ENCODE measurements at places on chromosomes 6 and 20.

GRCh38 chr20:44901974-44902373 lies 7.9 kb upstream of the PABPC1L start:
- no peak for DNase-seq

DNA sequence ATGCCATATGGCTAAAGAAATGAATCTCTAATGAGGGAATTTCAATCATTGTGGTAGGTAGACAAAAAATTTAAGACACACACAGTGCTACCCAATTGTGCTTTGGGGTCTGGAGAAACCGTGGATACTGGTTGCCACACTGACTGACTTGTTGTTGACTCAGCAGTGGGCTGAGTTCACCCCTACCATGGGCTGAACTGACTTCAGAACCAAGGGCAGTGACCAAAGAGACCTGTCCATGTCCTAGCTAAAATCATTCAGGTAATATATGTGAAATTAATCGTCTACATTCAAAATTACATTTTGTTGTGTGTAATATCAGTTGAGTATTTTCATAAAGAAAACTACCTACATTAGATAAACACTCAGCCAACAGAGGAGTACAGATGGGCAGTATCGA lies 131.6 kb downstream of the PDE7B start:
- no peak for DNase-seq

DNA sequence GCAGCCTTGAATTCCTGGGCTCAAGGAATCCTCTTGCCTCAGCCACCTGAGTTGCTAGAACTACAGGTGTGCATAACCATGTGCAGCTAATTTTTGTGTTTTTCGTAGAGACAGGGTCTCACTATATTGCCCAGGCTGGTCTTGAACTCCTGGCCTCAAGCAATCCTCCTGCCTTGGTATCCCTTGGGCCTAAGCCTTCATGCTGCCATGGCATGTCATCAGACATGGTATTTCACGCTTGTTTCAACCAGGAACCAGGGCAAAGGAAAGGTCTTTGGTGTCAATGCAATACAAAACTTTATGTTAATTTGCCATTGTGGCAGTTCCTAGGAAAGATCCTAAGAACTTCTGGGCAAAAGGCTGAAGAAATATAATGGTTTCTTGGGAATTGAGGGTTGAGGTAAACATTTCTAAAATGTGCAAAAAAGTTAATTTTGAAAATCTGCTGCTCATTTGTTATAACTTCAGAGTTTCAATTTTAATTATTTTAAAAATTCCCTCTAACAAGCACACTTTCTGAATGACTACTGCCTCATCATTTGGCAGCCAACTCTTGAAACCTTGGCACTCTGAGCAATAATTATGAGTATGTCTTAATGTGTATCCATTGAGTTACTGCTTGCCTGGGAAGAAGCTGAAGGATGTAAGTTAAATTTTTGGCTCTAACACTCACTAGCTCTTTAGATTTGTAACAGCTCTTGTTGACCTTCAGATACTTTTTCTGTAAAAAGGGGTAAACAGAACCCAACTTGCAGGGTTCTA lies 154.1 kb downstream of the GJA10 start:
- DNase-seq = no peak

DNA sequence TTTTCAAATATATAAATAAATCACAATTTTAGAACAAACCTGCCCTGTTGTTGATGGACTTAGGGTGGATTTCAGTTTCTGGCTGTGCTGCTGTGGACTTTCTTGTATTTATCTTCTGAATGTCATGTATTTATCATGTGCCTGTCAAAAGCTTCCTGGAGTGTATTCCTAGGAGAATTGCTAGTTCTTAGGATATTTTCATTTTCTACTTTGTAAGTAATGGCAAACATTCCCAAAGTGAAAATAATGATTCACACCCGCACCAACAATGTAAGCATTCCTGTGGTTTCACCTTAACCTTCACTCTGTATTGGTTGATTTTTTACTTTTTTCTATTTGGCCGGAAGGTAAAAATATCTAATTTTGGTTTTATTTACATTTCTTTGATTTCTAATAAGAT lies 387.8 kb downstream of the SMOC2 start:
- DNase-seq = no peak

- DNase-seq = no peak
These were observed 246.0 kb upstream of the EXOC2 start for GRCh38 chr6:938916-939315.

DNA sequence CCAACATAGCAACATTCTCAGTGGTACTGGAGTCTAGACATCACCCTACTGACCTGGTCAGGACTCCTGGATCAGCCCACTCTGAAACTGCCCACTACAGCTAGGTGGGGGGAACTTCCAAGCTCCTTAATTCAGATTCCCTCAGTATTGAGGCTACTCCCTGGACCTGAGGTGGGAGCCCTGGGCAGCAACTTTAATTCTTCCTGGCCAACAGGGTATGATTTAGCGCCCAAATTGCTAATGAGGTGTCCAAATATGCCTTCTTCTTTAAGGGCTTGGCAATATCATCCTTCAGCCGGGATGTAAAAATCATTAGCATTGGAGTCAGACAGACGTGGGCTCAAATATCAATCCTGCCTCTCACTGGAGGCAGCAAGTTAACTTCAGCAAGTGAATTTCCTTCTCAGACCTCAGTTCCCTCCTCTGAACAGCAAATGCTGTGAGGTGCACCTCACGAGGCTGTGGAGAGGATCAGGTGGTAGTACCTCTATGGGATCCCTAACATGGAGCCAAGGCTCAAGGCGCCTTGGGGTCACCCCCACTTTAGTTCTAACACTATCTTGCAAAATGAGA lies 27.6 kb downstream of the NEDD9 start:
- no peak for DNase-seq

- no peak for DNase-seq
These were observed 756.0 kb upstream of the NRSN1 start for GRCh38 chr6:23370051-23370450.

GRCh38 chr6:108947114-108947854 lies 99.1 kb downstream of the ARMC2 start:
- DNase-seq = no peak

GRCh38 chr6:1285556-1285955 lies 26.3 kb upstream of the FOXQ1 start:
- no peak for DNase-seq

DNA sequence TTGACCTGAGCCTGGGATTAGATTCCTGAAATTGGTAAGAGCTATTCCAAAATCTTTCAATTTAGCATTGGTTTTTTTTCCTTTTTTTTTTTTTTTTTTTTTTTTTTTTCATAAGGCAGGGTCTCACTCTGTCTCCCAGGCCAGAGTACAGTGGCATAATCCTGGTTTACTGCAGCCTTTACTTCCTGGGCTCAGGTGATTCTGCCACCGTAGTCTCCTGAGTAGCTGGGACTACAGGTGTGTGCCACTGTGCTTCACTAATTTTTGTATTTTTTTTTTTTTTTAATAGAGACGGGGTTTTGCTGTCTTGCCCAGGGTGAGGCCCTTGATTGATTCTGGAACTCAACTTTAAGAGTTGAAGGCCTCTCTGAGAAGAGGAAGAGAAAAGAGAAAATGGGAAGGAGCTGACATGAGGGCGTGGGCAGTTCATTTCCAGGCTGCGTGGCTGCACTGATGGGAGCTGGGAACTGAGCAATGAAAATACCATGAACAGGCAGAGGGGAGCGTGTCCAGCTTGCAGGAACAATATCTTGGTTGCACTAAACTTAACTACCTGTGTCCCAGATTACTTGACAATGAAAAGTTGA lies 24.6 kb downstream of the KDM1B start:
- DNase-seq = no peak

DNA sequence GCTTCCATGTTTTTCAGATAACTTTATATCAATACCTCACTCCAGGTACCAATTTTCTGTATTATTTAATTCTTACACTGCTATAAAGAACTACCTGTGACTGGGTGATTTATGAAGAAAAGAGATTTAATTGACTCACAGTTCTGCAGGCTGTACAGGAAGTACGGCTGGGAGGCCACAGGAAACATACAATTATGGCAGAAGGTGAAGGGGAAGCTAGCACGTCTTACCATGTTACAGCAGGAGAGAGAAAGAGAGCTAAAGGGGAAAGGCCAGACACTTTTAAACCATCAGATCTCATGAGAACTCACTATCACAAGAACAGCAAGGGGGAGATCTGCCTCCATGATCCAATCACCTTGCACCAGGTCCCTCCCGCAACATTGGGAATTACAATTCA lies 119.1 kb upstream of the BMP5 start:
- DNase-seq = no peak

- DNase-seq = no peak
These were observed 307.4 kb downstream of the EYA4 start for GRCh38 chr6:133548423-133549159.

GRCh38 chr6:34146801-34147592 lies 1.1 kb upstream of the GRM4 start:
- DNase-seq = no peak

- DNase-seq = no peak
These were observed 29.1 kb downstream of the WRNIP1 start for GRCh38 chr6:2794171-2794730.
